ENCODE measurements at places on chromosomes 7 and 10. TPM values are rescaled to one million over a fixed set of nuclear protein-coding genes. Genes with fewer than 3 reads are reported as not detected.

DNA sequence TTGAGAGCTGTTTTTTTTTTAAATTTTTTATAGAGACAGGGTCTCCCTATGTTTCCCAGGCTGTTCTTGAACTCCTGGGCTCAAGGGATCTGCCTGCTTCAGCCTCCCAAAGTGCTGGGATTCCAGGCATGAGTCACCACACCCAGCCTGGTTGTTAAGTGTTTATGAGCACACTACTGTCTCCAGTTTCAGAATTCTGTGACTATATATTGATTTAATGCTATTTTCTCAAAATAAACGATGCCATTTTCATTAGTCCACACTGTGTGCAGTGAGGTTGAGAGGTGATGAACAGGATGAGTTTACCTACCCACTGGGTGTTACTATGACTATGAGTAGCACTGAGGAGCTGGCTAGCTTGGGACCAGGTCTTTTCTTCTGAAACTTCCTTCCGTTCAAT, 110.9 kb upstream of the FAM180A start:
- no peak for DNase-seq

The TMEM120A gene
- 15.6 TPM for polyA plus RNA-seq

DNA sequence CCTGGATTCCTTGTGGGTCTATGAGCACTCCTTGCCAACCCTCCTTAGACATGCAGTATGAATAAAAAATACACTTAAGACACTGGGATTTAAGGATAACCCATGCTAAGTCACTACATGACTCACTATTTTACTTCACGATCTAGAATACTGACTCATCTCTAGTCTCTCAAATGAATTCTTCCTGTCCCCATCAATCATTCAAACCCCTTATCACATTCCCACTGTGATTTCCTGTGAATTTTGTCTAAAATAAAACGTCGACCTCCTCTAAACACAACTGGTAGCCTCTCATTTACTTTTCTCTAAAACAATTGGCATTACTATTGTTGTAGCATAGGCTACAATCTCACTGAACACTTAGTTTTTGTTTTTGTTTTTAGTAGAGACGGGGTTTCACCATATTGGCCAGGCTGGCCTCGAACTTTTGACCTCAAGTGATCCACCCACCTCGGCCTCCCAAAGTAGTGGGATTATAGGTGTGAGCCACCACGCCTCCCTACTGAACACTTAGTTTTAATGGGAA, 3.9 kb upstream of the IQUB start:
- no peak for DNase-seq

The GPR26 gene
- not detected for polyA plus RNA-seq

- DNase-seq = no peak
Measured at GRCh38 chr7:29329686-29330085, 135.1 kb downstream of the CHN2 start.

The TNS3 gene
- not detected for polyA plus RNA-seq

- DNase-seq = no peak
Measured at GRCh38 chr10:12909836-12910185, 91.7 kb downstream of the CCDC3 start.

- no peak for DNase-seq
Measured at GRCh38 chr7:475951-476441, 43.6 kb downstream of the PDGFA start.
